Fibroblast of lung (primary cell): ENCODE measurements at places on chromosomes 5 and 9.

DNA sequence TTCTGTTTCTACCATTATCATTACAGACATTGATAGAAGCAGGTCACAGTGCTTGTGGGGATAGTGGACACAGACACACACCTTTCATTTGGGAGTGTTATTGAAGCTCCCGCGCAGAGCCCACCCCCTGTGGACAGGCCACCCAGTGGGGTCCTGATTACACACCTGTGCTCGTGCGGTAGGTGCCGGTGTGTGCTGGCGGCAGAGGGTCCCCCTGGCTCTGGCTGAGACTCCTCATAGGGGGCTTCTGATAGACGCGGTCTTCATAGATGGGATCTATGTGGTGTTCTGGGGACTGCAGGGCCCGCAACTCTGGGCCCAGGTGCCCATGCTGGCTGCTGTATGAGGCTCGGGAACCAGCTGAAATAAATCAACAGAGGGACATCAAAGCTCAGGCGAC is 539.7 kb downstream of the CTNND2 start:
- no peak for DNase-seq

DNA sequence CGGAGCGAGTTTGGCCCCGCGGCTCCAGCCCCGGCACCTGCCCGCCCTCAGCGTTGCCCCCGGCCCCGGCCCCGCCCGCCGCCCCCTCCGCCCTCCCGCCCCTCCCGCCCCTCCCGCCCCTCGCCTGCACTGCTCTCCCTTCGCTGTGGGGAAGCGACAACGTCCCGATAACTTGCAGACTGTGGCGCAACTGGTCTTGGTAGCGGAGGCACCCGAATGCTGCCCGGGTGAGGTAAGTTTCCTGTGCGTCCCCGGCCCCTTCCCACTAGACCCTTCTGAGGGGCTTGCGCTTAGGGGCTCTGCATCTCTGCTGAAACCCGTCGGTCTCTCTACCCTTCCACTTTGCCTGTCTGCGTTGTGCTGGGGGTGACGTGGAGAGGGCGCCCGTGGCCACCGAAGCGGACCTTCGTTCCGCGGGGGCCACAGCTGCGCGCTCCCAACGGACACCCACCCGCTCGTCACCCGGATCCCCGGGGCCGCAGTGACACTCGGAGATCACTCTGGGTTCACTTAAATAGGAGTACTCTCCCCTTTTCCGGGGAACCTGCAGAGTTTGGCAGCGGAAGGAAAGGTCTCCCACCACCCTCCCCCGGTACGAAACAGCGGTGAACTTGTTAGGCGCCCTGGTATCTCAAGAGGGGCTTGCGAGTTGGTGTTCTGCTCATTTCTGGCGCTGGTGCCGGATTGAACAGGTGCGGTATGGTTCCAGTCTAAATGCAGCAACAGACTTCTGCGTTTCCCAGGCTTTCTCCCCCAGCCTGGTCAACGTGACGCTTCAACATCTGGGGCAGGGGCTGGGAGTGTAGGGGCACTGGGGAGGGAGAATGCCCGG is 707 bp downstream of the PIP5K1B start:
- peak; percentile 6 for DNase-seq

DNA sequence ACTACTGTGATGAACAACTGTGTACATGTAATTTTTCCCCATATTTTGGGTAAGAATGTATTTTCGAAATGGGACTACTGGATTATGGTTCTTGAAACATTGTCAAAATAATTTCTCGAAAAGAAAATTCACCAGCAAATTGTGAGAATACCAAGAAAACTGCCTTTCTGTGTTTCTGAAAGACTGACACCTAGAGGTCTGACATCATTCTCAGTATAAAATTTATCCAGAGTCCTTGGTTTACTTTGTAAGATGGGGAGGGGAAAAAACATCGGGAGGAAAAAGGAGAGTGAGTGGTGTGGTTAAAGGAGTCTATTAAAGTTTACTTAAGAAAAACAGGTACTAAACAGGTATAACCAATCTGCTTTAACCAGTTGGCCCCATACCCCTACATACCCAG is 149.2 kb downstream of the CEP120 start:
- DNase-seq: no peak

DNA sequence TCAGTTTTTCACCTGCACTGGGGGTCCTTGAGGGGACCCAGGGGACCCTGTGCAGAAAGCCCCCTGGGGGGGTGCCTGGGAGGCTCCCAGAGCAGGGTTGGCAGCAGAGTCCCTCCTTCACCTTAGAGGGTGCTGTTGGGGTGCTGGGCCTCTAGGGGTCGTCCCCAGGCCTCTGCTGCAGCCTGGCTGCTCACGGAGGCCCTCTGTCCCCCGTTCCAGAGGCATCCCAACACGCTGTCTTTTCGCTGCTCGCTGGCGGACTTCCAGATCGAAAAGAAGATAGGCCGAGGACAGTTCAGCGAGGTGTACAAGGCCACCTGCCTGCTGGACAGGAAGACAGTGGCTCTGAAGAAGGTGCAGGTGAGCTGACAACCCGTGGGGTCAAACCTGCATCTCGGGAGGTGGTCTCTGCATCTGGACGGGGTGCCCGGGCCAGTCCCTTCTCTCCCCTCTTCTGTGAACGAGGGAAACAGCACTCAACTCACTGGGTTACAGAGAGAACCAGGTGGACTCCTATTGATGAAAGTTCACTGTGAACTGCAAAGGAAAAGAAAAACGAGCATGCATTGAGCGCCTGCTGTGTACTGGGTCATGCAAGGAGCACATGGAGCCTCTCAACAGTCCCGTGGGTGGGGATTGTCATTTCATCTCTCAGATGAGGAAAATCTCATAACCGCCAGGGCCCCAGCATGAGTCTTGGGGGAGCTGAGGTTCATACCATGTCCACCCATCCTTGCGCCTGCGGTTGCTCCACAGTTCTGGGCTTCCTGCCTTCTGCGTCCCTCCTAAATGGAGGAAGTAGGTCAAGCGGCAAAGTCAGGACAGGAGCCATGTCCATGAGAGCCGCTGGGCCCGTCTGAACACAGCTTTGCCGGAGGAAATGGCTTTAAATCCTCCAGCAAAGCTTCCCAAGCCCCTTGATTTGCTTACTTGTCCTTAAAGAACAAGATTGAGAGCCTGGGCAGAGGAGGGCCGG is 54.8 kb downstream of the NEK6 start:
- DNase-seq: no peak

GRCh38 chr9:9754186-9754585 is 858.6 kb downstream of the PTPRD start:
- DNase-seq: no peak

GRCh38 chr5:77492653-77493000 is 511 bp upstream of the WDR41 start:
- no peak for DNase-seq

DNA sequence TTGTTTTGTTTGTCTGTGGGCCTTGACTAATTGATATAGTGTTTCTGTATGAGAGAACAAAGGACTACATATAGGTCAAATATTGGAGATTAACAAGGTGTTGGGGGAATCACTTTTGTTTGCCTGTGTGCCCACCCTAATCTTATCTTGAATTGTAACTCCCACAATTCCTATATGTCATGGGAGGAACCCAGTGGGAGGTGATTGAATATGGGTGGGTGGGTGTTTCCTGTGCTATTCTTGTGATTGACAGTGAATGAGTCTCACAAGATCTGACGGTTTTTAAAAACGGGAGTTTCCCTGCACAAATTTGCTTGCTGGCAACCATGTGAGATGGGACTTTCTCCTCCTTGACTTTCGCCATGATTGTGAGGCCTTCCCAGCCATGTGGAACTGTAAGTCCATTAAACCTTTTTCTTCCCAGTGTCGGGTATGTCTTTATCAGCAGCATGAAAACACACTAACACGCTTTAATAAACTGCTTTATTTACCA is 64.9 kb upstream of the HSPB3 start:
- DNase-seq: no peak

DNA sequence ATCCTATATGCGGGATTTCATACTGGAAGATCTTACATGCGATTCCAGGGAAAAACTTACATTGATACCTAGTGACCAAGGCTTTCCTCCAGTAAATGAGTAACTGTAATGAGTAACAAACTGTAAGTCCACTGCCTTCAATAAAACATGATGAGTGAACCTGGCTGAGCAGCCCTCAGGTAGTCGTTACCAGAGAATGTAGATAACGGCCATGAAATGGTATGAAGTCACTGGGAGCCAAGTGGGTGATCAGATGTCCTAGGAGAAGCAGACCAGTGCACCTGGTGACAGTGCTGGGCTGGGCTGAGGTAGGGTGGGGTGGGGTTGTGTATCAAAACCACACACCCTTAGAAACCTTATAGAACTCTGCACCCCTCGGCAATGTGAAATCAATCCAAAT is 203.6 kb downstream of the ALDH1A1 start:
- DNase-seq: no peak

DNA sequence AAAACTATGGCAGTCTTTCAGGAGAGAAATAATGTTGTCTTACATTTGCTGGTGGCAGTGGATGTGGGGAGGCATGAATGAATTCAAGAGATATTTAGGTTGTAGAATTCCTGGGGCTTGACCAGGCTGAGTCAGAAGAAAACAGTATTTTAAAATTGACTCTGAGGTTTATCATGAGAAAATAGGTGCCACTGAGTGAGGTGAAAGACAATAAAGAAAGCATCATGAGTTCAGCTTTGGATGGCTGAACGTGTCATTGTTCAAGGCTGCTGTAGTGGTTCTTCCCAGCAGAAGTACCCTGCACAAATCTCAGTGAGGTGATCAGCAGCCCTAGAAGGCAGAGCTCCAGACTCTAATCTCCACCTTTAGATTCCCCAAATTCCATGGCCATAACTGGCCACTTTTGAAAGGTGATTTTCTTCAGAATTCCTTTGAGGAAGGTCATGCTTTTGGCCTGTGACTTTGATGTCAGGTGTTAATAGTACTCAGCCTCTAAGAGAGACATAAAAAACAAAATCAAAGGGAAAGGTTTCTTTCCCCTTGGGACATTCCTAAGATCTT is 395.4 kb downstream of the NTRK2 start:
- DNase-seq: no peak

DNA sequence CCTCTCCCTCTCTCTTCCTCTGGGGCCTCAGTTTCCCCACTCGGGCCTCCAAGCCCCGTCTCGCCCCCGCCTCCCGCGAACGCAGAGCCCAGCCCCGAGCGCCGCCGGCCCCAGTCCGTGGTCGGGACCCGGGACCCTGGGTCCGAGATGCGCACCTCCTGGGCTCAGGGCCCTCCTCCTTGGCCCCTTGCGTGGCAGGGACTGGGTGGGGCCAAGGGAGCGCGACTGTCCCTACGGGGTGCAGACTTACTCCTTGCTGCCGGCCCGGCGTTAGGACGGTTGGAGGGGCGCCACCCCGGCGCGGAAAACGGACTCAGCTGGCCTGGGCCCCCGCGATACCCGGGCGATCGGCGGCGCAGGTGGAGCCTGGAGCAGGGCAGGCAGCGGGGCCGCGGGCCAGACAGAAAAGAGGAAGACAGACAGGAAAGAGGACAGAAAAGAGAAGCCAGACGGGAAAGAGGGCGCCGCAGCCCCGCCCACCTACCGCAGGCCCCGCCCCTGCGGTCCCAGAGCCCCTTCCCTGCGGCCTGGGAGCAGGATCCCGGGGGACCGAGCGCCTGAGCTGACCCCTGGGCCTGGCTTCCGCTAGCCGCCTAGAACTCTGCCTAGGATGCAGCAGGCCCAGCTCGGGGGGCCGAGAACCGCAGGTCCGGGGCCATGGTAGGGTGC is at the start of gene GBGT1:
GBGT1 (minus strand) TSS at position 411 of the 669 bp plus-strand sequence. CDS start 1,502 bp downstream, outside the sequence.
- peak; percentile 25 for DNase-seq
